ENCODE measurements at places on chromosomes 6 and 20.

DNA sequence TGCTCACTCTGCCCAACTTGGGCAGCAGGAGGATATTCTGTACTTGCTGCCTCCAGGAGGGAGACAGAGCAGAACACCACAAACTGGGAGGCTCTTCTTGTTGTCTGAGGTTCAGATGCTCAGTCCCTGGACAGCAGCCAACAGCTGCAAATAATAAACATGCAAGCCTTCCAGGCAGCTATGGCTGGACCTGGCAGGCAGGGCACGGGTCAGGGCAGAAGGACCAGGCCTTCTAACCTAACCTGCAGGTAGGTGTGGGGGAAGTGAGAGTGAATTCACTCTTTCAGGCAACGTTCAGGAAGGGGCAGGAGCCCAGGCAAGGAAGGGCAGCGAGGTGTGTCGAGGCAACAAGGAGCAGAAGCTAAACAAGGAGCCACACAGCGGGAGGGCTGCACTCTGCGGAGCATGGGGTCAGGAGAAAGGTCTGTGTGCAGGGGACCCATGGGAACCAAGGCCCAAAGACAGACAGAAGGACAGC is 31.5 kb downstream of the NINL start:
- DNase-seq: no peak

- DNase-seq: no peak
These were observed 409.5 kb downstream of the BTBD3 start for GRCh38 chr20:12327205-12327604.

GRCh38 chr6:46628498-46628897 is 24.1 kb downstream of the CYP39A1 start:
- no peak for DNase-seq

DNA sequence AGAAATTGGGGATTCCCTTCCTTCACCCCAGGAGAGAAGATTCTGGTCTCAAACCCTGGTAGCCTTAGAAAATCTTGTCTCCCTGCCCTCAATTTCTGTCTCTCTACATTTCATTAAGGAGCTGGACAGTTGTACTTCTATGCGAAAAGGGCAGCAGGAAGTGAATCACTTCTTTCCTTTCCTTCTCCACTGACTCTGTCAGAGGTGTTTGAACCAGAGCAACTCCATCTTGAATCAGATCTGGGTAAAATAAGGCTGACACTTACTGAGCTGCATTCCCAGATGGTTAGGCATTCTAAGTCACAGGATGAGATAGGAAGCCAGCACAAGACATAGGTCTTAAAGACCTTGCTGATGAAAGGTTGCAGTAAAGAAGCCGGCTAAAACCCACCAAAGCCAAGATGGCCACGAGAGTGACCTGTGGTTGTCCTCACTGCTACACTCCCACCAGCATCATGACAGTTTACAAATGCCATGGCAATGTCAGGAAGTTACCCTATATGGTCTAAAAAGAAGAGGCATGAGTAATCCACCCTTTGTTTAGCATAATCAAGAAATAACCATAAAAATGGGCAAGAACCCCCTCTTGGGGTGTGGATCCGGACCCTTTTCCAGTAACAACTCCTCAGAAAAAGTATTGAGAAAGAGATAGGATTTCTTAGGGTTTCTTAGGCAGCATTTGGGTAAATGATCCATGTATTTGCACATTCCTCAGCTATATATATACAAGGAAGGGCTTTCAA is 95.8 kb upstream of the PLCB4 start:
- DNase-seq: no peak

DNA sequence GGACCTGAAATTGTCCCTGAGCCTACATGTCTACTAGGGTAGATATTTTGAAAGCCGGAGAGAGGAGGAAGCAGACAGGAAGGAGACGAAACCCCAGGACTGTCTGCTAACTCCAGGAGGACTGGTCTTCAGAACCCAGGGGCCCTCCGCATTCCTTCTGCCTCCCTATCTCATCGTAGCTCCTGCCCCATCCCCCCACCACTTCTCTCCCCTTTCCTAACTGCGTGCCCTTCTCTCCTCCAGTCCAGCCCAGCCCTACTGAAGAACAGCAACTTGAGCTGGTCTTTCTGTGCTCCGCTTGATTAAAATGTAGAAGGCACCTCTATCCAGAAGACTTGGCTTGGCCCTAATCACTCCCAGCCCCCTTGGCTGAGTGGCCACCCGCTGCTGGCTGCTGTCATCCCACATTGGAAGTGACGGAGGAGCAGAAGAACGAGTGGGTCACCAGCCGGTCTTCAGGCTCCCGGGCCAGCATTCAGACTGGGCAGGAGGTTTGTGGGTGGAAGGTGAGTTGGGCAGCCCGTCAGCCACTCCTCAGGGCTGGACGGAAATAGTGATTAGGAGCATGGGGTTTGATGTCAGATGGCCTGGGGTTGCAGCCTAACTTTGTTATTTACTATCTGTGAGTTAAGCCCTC is 28.8 kb upstream of the ANGPT4 start:
- DNase-seq: no peak

- DNase-seq: no peak
These were observed 60.2 kb downstream of the MAFB start for GRCh38 chr20:40628877-40629276.

DNA sequence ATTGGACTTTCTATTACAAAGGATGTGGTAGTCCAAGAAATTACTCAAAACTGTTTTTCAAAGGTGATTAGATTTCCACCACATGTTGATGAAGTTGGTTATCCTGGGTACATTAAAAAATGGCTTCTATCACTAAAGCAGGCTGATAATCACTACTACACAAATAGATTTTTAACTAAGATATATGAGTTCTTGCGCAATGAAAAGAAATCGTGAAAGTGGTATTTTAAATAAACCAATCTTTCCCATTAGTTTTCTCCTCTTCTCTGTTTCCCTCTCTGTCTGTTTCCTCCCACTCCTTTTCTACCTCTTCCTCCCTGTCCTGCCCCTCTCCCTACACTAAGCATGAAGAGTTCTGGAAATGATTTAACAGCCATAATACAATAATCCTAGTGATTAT is 487.9 kb upstream of the CITED2 start:
- DNase-seq: no peak

GRCh38 chr6:36222924-36223323 is 26.4 kb downstream of the BRPF3 start:
- no peak for DNase-seq

GRCh38 chr6:20702366-20702765 is 168.1 kb downstream of the CDKAL1 start:
- DNase-seq: no peak
